ENCODE measurements at places on chromosomes 5 and 9. TPM values are rescaled to one million over a fixed set of nuclear protein-coding genes. Genes with fewer than 3 reads are reported as not detected.

The HMCN2 gene
- 0.05 TPM for total RNA-seq

The THBS4 gene
- 2.1 TPM for total RNA-seq

The GPRIN1 gene
- total RNA-seq = 3.8 TPM

GRCh38 chr9:95494416-95495371, 22.1 kb downstream of the PTCH1 start:
- DNase-seq = peak; percentile 92

DNA sequence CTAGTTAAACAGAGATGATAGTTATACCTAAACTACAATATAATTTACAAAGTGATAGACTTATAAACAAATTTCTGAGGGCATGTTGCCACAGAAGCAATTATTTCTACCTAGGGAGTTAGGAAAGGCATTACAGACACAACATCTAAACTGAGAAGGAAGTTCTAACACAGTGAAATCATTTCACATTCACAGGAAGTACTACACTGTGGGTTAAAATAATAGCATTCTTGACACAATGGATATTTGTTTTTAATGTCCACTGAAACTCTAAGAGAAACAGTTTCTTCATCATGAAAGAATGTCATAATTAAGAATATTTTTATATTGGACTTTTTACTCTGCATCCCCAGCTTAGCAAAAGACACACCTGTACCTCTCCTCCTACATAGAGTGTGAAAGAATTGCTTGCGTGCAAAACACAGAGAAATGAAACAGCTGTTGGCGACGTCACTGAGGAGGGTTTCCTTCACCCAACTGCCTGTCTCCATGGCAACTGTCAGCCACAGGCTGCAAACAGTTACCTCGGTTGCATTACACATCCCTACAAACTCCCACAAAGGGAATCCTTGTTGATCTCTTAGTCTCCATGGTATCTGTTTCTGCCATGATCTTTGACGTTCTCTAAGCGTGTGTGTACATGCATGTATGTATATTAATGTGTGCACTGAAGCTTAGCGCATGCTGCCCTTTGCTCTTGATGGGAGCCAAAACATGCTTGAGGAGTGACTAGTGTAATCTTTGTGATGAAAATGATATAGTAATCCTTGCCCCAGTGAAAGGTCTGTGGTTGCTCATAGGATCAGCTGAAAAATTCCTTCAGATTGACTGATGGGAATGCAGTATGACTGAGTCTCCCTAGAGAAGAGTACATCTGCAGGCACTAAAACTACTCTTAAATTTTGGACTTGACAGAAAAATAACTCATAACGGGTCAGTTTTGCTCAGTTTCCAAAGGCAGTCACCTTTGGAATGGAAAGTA, 168.5 kb downstream of the ACTL7B start:
- no peak for DNase-seq

DNA sequence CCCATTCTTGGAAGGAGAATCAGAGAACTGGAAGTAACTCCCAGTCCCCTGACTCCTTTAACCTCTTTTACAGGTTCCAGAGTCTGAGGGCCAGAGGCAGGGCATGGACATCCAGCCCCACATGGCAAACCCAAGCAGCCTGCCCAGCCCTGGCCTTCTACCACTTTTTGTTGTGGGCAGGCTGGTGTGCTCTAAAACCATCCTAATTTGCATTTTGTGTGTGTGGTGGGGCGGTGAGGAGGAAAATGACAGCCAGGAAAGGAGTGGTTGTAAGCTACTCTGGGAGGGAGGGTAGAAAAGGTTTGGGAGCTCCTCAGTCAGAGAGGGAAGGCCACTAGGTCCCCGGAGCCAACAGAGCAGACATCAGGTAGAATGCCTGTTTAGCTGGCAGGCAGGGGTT, 90.6 kb downstream of the PSD2 start:
- no peak for DNase-seq

All from activated CD4-positive, alpha-beta T cell treated with anti-CD3 and anti-CD28 coated beads for 36 hours (primary cell).